ENCODE measurements at places on chromosomes 4 and X.

GRCh38 chrX:47146121-47146935, 1.3 kb downstream of the RBM10 start:
- no peak for DNase-seq

GRCh38 chr4:78482281-78482680, 69.3 kb upstream of the ANXA3 start:
- no peak for DNase-seq

- DNase-seq, result no peak
These were observed 40.7 kb downstream of the KLHL2 start for GRCh38 chr4:165248102-165248501.

DNA sequence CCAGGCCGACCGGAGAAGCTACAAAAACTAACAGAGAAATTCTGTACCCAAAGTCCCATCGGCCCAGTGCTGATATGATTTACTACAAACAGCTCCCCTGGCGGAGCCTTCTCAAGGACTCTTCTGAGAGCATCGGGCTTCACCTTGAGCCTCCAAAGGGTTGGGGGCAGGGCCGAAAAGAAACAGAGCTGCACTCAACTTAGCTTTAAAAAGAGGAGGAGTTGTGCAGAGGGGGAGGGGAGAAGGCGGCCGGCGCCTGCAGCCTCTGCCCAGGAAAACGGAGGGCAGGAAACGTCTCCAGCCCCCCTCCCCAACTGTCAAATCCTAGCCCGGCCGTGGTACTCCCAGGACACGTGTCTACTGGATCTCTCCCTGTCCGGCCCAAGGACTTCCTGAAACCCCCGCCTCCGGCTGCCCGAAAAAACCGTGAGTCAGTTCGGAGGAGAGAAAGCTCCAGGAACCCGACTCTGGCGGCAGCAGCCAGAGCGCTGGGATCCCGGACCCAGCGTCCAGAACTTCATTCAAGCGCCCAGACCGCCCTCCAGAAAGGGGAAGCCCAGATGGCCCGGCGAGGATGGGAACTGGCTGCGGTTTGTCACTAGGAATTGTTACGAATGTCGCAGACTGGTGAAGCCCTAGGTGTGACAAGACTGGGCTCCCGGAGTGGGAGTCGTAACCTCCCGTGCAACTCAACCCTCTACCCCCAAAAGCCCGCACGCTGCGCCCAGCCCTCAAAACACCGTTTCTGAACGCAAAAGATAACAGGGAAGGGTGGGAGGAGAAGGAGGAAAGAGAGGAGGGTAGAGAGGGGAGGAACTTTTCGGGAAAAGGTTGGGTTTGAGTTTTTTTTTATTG, 973 bp downstream of the ADAMTS3 start:
- no peak for DNase-seq

DNA sequence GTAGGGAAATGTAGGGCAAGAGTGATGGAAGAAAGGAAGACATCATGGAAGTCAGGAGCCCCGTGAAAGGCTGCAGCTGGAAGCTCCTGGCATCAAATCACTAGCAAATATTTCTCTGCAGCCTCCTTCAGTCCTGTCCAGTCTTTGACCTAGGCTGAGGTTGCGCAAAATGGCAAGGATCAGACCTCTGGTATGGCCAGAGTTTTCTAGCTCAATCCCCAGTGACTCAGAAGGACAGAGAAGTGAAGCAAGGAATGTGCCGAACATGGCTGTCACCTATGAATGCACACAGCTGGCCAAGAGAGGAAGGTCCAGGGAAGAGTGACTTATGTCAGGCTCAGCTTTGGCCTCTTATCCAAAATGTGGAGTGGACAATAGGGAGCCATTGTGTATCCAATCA, 71.1 kb upstream of the PHOX2B start:
- no peak for DNase-seq

- DNase-seq, result no peak
These were observed 2.0 kb downstream of the TRAPPC2 start for GRCh38 chrX:13732246-13733067.

DNA sequence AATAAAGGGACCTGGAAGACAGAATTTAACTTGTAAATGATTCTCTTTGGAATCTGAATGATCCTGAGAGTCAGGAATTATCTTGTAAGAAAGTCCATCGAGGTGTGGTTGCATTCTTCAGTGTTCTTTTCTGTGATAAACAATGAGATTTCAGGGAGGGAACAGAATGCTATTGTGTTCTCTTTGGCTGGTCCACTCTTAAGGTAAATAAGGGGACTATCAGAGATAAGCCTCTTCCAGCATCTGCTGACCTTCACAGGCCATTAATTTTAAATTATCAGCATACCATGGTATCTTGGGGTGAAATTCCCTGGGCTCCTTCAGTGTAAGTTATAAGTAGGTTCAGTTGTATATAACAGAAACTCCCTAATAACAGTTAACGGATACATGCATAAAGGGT, 107.1 kb upstream of the ARHGAP24 start:
- DNase-seq, result no peak

DNA sequence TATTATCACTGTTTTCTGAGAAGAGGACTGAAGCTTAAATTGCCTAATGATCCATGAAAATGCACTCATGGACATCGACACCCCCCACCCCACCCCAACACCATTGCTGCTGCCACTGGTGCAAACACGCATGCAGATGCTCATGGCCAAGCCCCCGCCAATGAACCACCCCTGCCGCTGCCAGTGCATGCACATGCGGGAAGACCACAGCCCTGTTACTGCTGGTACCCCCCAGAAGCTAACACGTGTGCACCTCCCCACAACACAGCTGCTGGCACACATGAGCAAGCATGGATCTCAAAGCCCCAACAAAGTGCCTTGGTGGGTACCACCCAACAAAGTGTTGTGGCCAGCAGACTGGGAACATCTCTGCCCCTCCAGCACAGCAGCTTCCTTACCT, 594.1 kb upstream of the FAT1 start:
- no peak for DNase-seq

- DNase-seq, result no peak
These were observed 29.5 kb downstream of the TAPT1 start for GRCh38 chr4:16196482-16197393.

GRCh38 chrX:65014230-65014629, 38.0 kb upstream of the ZC4H2 start:
- no peak for DNase-seq

DNA sequence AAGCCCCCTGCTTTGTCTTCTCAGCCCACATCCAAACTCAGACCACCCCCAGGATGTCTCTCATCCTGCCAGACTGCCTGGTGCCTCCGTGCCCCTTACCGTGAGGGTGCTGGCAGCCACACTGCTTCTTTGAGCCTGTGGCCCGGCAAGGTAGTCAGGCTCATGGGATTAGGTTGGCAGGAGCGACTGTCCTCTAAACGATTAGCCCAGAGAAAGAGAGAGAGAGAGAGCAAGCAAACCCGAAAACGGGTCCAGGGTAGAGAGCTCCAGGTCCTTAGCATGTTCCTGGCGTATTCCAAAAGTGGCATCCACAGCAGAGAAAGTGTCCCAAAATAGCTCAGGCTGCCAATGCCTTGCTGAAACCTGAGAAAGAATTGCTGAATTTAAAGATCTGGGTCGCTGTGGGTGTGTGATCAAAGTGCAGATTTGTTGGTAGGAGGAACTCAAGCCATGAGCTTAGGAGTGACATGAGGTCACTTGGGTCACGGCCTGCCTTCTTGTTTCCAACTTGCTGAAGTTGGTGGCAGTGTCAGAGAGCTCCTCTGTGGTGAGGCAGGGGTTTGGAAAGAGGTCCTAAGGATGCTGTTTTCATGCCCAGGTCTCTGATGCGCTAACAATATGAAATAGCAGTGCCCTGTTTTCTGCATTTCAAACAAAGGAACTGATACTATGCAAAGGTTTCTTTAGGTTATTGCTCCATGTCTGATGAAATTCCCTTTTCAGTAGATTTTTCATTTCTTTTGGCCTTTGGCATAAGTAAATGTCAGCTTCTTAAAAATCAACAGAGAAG, 81.6 kb downstream of the RTL9 start:
- DNase-seq, result no peak

DNA sequence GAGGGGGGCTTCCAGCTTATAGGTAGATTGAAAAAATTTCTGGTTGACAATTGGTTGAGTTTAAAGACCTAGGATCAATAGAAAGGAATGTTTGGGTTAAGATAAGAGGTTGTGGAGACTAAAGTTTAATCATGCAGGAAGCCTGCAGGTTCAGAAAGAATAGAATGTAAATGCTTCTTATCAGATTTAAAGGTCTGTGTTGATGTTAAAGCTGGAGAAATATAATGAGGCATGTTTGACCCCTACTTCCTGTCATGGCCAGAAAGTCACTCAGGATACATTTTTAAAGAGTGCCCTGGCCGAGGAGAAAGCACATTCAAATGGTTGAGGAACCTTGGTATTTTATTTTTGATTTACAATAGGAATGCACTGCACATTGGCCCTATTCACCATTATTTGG, 3.9 kb upstream of the RRAGB start:
- DNase-seq, result no peak

GRCh38 chr4:101791182-101791558, 640 bp downstream of the BANK1 start:
- no peak for DNase-seq

GRCh38 chr4:98662626-98663225, 4.3 kb upstream of the TSPAN5 start:
- DNase-seq, result peak; percentile 60

DNA sequence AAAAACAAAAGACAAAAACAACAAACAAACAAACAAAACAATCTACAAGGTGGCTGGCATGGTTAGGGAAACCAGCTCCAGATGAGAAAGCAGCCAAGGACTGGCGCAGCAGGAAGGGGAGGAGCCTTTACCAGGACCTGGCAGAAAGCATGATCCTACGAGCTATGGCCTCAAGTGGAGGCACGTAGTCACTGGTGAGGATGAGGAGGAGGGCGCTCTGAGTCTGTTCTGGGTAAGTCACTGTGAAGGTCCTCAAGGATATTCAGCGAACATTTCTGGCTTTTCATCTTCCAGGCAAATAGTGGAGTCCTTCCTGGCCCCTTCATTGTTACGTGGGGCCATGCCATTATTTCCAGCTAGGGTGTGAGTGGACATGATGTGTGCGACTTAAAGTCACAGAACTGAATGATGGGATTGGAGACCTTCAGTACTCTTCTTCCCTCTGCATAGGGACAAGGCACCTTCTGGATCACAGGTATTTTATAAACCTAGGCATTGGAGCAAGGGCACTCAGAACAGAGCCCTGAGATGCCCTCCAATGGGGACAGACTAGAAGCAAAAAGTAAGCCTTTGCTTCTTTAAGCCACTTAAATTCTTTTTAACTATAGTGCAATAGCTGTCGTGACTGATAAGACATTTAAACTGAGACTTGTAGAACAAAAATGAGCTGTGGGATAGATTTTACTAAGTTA, 771.3 kb downstream of the RAB28 start:
- no peak for DNase-seq

- DNase-seq, result no peak
These were observed 457 bp upstream of the RAB9A start for GRCh38 chrX:13688384-13688957.

DNA sequence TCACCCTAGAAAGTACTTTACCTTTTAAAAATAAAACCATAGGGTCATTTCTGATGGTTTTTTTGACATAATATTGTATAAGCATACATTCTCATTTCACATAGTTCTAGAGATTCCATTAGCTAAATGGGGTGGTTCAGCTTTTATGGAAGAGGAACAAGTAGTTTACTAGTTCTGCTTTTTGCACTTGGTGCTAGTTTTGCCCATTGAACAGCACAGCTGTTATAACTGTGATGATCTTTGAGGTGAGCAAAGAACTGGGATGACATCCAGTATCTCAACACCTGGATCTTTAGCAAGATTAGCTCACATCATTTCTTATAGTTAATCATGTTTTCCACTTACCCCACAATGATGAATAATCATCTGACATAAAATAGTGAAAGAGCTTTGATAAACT, 40.9 kb downstream of the MOB1B start:
- no peak for DNase-seq

- no peak for DNase-seq
These were observed 20.7 kb downstream of the PCGF3 start for GRCh38 chr4:726235-726787.

GRCh38 chr4:7725951-7726350, 213.7 kb downstream of the AFAP1 start:
- DNase-seq, result no peak

DNA sequence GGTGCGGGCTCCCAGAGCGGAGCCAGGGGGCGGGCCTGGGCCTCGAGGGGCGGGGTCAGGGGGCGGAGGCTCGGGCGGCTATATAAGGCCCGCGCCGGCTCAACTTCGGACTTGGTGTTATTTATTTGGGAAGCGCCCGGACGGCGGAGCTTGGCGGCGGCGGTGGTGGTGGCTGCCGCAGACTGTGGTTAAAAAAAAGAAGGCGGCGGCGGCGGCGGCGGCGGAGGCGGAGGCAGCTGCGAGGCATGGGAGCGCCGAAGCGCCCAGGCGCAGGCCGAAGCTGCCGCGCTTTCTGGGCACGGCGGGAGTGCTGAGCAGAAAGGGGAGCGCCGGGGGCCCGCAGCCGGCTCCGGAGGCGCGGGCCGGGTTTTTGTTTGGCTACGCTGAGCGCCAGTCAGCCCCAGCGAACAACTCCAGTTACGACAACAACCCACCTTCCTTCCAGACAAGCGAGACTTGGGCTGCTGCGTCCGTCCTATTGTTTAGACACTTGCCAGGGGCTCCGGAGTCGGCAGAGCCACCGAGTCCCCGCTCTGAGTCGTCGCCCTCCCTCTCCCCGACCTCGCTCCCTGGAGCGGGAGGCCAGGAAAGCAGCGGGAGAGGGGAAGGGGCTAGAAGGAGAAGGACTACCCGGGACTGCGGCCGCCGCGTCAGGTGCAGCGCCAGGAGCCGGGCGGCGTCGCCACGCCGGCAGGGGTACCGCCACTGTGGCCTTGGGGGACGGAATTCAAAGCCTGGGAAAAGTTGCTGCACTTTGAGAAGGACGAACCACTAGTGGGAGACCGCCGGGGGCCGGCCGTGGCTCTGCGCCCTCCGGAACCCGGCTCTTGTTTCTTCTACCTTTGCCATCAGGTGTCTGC, at the start of gene SLIT2:
SLIT2 (plus strand) TSS at position 110 of the 860 bp plus-strand sequence. CDS start 1,911 bp downstream, outside the sequence.
- peak; percentile 41 for DNase-seq

GRCh38 chr4:789571-790465, 36.1 kb downstream of the CPLX1 start:
- DNase-seq, result no peak

GRCh38 chr4:70632028-70632427, 3.5 kb downstream of the ENAM start:
- no peak for DNase-seq

DNA sequence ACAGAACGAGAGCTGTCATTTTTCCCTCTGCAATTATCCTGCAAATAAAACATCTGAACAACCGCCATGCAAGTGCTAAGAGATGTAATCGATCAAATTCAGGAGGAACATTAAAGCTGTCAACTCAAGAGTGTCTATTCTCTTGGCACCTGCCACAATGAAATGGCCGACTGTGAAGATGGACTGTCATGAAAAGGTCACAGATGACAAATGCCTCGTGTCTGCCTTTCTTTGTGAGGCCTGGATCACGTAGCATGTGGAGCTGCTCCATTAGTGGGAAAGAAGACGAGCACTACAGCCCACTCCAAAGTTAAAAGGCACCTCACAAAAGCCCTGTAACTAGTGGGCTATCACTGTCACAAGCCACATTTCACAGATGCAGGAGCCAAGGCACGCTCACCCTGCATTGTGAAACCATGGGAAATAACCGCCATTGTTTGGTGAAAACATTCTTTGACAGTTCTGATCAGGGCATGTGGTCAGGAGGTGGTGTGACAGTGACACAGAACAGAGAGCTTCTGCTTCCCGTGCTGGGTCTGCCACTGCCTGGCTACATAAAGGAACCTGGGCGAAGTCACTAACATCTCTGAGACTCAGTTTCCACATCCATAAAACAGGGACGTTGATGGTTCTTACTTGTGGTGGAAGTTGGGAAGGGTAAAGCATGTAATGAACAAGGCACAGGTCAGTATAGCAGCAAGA, 98.9 kb downstream of the EVC2 start:
- no peak for DNase-seq
